ENCODE measurements at places on chromosomes 7 and 10. TPM values are rescaled to one million over a fixed set of nuclear protein-coding genes. Genes with fewer than 3 reads are reported as not detected.
A peak's percentile ranks its signal among the peaks of the same experiment; 100 is the strongest.

Gene CALN1
- polyA plus RNA-seq: 1.5 TPM

DNA sequence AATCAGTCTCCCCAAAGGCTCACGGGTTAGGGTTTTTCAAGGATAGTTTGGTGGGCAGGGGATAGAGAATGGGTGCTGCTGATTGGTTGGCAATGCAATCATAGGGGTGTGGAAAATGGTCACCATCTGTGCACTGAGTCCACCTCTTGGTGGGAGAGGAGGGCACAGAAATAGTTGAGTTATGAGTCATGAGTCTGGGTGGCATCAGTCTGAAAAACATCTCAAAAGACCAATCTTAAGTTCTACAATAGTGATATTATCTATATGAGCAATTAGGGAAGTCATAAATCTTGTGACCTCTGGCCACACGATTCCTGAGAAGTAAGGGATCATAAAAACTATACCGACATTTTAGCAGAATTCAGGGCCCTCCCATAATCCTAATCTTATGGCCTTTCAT lies 62.7 kb downstream of the LGI1 start:
- DNase-seq: no peak

GRCh38 chr10:6208799-6209235 lies 6.1 kb downstream of the PFKFB3 start:
- DNase-seq: no peak

GRCh38 chr10:24360282-24361127 lies 151.6 kb downstream of the KIAA1217 start:
- peak; percentile 80 for DNase-seq

GRCh38 chr10:22372917-22373316 lies 27.6 kb downstream of the SPAG6 start:
- no peak for DNase-seq

- no peak for DNase-seq
Observed at GRCh38 chr10:34959786-34960185, 130.4 kb downstream of the CUL2 start.

DNA sequence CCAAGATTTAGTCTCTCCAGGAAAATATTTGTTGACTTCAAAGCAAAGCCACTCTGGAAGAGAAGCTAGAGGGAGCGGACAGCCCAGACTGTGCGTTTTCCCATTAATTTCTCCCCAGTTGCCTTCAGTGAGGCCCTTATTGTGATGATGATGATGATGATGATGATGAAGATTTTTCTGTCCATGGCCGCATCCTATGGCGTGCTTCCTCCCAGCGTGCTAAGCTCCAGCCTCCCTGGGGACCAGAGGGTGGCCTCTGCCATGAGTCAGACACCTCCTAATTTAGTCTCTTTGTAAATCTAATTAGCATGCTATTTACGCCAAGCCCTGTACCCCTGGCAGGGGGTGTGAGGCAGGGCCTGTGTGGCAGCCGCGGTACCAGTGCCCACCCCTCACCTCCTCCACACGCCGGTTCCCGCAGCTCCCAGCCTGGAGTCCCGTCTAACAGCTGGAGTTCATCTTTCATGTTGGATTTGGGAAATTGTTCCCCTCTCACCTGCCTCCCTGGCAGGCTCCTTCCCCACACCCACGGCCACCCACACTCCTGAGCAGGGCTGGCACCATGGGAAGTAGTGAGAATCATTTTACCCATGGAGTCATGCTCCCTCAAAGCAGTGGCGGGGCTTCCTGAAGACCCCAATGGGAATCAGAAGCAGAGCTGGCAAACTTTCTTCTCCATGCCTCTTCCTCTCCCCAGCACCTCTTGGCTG lies 92.2 kb downstream of the C10orf105 start:
- no peak for DNase-seq

All from left kidney (tissue), 8 donors.